Stimulated activated CD4-positive, alpha-beta T cell treated with anti-CD3 and anti-CD28 coated beads, Interleukin-1b, Interleukin-23, amount 100 ng/mL, for 24 hours (primary cell): ENCODE measurements at places on chromosomes 1 and 21.

DNA sequence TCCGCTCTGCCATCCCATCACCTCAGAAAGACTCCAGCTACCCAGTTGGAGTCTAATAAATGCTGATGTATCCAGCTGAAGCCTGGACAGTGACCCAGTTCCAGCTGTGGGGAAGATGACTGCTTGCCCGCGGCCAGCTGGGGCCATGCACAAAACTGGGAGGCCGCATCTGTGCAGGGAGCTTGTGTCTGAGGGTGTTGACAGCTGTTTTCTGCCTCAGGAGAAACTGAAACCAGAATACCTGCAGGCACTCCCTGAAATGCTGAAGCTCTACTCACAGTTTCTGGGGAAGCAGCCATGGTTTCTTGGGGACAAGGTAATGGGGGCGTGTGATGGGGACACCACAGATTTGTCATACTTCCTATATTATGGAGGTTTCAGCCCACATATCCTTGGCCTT, 3.2 kb downstream of the GSTM2 start:
- no peak for DNase-seq

- peak; percentile 21 for DNase-seq
These were observed 214.5 kb downstream of the VAV3 start for GRCh38 chr1:107750364-107750959.

GRCh38 chr1:13943055-13943454, 243.1 kb downstream of the PRDM2 start:
- no peak for DNase-seq

DNA sequence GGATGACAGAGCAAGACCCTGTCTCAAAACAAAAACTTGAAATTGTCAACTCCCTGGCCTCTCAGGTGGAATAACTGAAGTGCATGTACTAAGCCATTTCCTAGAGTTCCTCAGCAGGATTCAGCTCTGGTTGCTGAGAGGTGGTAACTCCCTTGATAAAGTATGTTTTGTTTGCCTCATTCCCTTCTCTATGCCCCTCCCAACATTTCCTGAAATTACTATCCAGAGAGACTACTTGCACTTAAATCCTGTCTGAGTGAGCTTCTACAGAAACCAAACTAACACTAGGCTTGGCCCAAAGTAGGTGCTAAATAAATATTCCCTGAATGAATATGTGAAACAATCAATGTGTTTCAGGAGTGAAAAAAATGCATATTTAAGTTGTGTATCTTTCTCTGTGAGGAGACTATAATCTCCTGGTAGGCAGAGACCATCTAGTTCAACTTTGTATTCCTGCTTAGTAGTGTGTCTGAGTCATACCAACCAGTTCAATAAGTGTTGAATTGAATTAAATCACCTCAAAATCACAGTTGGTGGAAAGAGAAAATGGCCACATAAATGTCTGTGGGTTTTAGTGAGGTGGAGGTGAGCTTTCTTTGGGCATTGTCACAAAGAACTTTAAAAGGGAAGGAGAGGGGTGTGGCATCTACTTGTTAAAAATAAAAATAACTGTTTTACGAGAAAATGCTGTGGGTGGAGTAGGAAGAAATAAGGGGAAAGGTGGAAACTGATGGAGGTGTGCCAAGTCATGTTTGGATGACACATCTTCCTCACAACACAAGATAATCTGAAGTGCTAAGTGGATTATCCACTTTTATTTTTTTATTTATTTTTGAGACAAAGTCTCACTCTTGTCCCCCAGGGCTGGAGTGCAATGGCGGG, 12.6 kb downstream of the RIMKLA start:
- no peak for DNase-seq

- DNase-seq: peak; percentile 57
These were observed 610 bp upstream of the HES4 start for GRCh38 chr1:1000357-1001056.

DNA sequence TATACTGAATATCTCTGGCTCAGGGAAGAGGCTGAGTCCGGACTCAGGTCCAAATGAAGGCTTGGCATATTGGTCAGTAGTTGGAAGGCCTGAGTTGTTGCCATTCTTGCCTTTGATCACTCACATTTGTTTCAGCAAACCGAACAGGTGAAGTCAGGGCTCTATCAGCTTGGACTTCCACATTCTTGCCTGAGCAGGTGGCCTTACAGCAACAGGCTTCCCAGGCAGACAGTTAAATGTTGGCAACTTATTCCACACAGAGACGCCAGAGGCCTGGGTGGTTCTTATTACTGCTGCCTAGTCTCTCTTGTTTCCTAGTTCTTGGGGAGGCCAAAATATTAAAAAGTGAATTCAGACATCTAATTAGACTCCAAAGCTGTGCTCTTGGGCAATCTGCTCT, 36.6 kb downstream of the XCL2 start:
- DNase-seq: no peak

GRCh38 chr1:82399093-82399492, 598.4 kb downstream of the ADGRL2 start:
- no peak for DNase-seq

- no peak for DNase-seq
These were observed 33.4 kb downstream of the OBSCN start for GRCh38 chr1:228241259-228241658.

GRCh38 chr1:24071941-24072340, 40.0 kb downstream of the MYOM3 start:
- no peak for DNase-seq

GRCh38 chr1:201085902-201086735, 26.1 kb downstream of the CACNA1S start:
- peak; percentile 23 for DNase-seq

- no peak for DNase-seq
These were observed 4.1 kb downstream of the RIPK4 start for GRCh38 chr21:41762753-41763152.

- DNase-seq: no peak
These were observed 142.4 kb downstream of the AK5 start for GRCh38 chr1:77424236-77424635.

GRCh38 chr1:112444269-112444668, 48.3 kb downstream of the CTTNBP2NL start:
- no peak for DNase-seq

- DNase-seq: no peak
These were observed 812 bp upstream of the ARF1 start for GRCh38 chr1:228081578-228082213.

DNA sequence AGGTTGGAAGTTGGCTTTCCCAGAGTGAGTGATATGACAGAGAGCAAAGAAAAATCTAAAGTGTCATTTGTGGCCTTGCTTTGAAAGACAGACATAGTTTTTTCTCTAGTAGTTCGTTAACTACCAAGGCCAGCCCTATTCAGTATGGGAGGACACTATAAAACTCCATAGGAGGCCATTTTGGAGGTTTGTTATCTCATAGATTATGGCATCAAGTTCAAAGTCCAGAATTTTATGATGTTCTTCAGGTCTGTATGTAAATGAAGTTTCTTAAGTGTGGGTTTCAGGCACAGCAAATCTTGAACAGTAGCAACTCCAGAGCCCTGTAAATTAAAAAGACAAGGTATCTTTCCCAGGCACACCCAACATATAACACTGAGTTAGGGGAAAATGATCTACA, 437.1 kb downstream of the PLPP3 start:
- DNase-seq: no peak

DNA sequence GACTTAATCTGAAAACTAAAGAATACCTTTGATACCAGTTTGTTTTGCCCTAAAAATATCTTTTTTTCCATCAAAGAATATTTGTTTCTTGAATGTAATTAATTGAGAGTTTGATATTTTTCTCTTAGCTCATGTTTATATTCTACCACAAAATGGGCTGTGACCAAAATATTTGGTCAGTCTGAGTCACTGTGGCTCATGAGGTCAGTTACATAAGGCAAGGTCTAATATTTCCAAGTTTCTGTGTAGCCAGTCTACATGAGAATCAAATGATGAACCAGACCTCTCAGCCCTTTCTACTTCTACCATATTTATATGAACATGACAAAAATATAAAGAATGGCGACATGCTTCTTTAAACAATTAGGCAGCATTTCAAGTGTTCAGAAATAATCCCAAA, 83.0 kb upstream of the IVNS1ABP start:
- no peak for DNase-seq
